A549 treated with DMSO at 1 μM for 4 hours (cell line): ENCODE measurements at places on chromosomes 11 and 22. TPM values are rescaled to one million over a fixed set of nuclear protein-coding genes. Genes with fewer than 3 reads are reported as not detected.

MS4A15 gene
- not detected in 5 replicates for total RNA-seq

BACE1 gene
- 8.0 to 10.6 TPM (median 8.9 TPM) in 5 replicates for total RNA-seq

TBX10 gene
- total RNA-seq: not detected in 5 replicates

DRD2 gene
- total RNA-seq: 0.10 to 0.24 TPM (median 0.21 TPM) in 3 of 5 replicates, not detected in the others

C11orf42 gene
- total RNA-seq: not detected in 5 replicates

GLYAT gene
- not detected in 5 replicates for total RNA-seq

NELL1 gene
- not detected in 5 replicates for total RNA-seq
